ENCODE measurements at places on chromosomes 5 and 9.

- no peak for DNase-seq
Observed at GRCh38 chr5:85896514-85896913, 721.2 kb upstream of the COX7C start.

- peak; percentile 91 for DNase-seq
Observed at GRCh38 chr9:77128125-77128789, 49.1 kb upstream of the VPS13A start.

GRCh38 chr9:128863647-128864046 is 18.1 kb downstream of the KYAT1 start:
- DNase-seq: peak; percentile 97

GRCh38 chr5:43639566-43639965 is 36.6 kb downstream of the NNT start:
- DNase-seq: no peak

DNA sequence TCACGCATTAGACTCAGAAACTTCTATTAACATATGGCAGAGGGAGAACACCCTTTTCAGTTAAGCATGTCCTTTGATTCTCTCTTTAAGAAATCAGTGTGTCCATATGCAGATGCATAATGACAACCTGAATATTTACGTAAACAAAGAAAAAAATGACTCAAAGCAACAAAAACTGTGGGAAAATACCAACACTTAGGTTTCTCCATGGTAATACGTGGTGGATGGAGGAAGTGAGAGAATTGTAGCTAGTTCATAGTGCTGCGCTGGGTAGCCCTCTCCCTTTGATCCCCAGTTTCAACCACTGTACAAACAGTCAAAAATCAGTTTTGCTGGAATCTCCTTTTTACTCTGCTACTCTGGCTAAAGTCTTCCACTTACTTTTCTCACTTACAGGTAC is 2.0 kb upstream of the MAP3K1 start:
- DNase-seq: no peak

DNA sequence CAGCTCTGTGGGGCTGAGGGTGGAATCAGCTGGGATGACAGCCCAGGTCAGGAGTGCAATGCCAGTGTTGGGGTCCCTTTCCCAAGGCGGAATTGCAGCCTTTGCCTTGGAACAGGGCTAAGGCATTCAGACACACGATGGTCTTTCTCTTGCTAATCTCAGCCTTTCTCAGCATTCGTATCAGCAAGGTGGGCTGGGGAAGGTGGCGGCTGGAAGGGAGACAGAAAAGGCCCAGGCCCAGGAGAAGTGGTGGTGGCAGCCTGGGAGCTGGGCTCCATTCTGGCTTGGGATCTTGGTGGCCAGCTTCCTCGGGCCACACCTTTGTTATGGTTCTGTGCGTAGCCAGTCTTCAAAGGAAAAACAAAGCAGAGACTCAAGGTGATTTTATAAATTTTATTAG is 1.1 kb upstream of the ARHGEF28 start:
- peak; percentile 67 for DNase-seq

DNA sequence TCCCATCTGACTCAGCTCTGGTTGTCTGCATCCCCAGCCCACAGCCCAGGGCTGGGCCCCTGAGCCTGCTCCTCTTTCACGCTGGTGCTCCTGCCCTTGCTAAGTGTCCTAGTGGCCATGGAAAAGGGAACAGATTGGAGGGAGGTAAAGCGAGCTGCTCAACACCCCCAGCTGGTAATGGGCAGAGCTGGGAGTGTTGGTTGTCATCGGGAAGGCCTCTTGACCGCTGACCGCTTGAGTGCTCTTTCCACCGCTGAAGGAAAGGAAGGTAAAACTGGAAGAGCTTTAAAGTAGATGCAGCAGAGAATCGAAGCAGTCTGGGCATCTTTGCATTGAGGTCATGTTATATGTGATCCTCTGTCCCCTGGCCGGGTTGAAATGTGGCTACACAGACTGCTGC is 60.2 kb downstream of the CRB2 start:
- DNase-seq: no peak

DNA sequence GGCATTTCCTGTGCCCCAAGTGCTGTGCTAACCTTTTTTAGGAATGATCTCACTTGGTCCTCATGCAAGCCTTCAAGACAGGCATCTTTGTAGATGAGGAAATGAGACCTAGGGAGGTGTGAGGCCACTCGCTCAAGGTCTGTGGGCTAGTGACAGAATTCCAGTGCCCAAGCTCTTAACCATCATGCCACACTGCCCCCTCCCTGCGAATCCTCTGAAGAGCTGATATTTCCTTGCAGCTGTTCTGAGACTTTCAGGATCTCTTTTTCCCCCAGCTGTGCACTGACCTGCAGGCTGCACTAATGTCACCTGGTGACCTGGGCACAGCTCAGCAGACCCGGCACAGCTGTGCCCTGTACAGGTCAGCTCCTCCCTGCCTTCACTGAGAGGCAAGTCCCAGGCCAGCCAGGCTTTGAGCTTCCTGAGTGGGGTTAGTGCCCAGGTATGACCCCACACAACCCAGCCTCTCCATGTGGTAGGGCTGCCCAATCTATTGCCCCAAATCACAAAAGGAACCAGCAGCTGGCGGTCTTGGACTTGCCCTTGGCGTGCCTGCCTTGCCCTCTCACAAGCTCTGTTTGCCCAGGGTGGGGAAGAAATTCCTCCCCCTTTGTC is 32.7 kb downstream of the MORN5 start:
- DNase-seq: no peak

GRCh38 chr9:134178768-134179551 is 14.6 kb upstream of the RNU6ATAC start:
- peak; percentile 48 for DNase-seq

GRCh38 chr5:138874771-138875551 is at the start of gene LRRTM2:
Gene LRRTM2 (minus strand): TSS chr5:138875335. CDS start chr5:138874911, 424 bp downstream.
- DNase-seq: no peak

- no peak for DNase-seq
Observed at GRCh38 chr9:90727488-90727887, 74.1 kb upstream of the SYK start.

DNA sequence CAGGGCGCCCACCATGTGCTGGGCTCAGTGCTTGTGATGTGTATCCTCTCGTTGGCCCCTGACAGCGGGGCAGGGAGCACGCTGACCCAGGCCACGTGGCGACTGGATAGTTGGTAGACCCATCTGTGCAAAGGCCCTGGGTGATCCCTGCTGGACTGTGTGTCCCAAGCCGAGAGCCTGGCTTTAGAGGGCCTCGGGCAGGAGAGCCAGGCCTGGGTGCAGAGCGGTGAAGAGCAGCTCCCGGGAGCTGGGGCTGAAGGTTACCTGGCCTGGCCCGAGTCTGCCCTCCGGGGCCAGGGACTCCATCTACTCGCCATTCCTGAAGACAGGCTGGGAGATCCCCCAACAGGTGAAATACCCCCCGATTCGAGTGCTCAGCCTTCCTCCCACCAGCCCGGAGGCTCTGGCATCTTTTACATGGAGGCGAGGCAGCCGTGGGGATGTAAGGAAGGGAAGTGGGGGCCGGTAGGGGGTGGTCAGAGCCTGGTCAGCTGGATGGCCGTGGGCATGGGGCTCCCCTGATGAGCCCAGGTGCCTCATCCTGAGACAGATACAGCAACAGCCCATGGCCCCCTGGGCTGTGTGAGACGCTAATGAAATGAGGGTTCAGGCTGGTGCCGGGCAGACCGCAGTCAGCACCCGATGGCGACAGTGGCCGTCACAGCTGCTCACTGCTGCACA is 19.0 kb downstream of the NCS1 start:
- no peak for DNase-seq

GRCh38 chr5:6820851-6821479 is 107.7 kb downstream of the TENT4A start:
- peak; percentile 92 for DNase-seq

DNA sequence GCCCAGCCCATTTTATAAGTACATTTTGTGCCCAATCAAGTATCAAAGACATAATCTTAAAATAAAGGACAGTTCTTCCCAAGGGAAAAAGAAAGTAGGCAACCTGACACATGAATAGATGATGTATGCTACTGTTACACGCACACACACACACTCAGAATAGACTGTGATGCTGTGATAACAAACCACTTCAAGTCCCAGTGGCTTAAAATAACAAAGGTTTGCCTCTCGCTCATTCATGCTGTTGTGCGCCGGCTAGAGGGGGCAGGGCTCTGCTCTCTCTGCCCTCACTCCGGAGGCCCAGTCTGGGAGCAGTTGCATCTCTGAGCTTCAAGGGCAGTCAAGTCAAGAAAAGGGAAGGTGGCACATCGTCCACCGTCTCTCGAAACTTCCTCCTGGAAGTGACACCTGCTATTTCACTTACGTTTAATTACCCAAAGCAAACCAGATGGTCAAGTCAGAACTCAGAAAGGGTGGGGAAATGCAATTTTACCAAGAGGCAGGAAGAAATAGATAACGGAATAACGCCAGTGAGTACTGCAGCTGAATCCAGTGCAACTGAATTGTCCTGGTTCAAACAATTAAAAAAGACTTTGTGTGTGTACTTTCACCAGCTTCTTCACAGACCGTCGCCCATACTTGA is 43.3 kb downstream of the ANKRD33B start:
- DNase-seq: peak; percentile 68

GRCh38 chr9:128702949-128703615 is 779 bp downstream of the PKN3 start:
- peak; percentile 88 for DNase-seq

GRCh38 chr5:57097526-57097925 is 76.3 kb upstream of the GPBP1 start:
- DNase-seq: no peak

DNA sequence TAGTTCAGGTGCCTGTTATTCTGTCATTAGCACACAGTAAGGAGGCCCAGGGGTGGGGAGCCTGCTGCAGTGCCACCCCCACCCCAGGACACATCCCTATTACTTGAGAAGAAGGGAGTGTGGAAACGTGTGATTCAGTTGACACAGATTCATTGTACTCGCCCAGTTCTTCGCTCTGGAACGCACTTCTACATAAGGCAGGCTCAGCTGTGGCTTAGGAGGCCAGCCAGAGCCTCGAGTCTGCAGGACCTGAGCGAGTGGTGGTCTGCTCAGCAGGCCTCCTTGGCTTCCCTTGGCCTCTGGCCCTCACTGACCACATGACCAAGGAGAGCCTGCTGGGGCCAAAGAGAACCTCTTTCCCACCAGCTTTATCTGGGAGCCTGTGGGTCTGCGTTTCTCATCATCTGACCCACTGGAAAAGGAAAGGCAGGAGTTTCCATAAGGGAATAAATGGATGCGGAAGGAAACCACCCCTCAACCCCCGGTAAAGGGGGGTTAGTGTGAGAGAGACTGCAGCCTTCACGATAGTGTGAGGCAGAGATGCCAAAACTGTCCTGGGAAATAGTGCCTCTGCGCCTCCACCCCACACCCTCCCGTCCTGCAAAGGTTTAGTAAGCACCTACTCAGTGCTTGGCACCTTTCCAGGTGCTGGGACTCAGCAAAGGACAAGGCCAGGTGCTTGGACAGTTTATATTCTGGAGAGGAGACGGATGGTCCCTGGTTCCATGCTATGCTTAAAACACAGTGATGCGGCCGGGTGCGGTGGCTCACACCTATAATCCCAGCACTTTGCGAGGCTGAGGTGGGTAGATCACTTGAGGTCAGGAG is 73.7 kb downstream of the PPARGC1B start:
- no peak for DNase-seq

DNA sequence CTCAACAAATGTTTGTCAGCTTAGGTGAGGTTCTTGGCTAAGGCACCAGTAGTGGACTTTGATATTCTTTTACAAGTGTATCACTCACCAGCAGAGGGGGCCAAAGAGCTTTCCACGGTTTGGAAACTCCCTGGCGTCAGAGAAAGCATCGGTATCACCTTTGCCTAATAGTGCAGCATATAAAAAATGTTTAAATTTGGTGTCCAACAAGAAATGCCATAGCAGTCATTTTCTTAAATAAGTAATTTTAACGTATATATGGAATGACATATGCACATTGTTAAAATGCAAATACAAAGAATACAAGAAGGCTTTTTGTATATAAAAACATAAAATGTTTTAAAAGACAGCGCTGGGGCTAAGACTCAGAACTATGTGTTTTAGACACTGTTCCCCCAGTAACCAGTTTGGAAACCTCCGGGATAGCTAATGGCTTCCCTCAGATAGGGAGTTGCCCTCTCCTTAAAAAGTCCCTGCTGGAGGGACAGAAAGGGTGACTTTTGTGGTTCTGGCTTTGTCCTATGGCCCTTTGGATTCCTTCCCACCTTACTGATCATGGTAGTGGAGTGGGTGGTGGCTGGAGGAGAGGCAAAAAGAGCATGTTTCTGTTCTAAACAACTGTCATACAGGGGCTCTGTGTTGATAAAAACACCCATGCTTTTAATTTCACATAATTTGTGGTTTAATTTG is 124.6 kb downstream of the GPBP1 start:
- DNase-seq: peak; percentile 94

DNA sequence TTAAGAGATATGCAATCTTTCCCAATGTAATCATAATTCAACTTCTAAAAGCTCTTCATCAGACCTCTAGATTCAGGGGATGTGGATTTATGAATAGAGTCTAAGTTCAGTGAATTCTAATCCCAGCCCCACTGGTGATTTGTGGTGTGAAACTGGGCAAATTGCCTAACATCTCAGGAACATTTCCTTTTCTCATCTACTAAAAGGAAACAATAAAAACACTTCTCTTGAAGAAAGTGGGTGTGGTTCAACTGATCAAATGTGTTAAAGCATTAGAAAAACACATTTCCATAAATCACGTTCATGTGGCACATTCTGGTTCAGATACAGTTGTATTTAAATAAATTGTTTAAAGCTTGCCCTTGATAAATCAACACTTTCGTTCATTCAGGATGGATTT is 631.7 kb upstream of the CDH6 start:
- no peak for DNase-seq

GRCh38 chr5:171405615-171406014 is 13.8 kb upstream of the FGF18 start:
- DNase-seq: no peak

- no peak for DNase-seq
Observed at GRCh38 chr9:17625644-17626388, 47.0 kb downstream of the SH3GL2 start.

DNA sequence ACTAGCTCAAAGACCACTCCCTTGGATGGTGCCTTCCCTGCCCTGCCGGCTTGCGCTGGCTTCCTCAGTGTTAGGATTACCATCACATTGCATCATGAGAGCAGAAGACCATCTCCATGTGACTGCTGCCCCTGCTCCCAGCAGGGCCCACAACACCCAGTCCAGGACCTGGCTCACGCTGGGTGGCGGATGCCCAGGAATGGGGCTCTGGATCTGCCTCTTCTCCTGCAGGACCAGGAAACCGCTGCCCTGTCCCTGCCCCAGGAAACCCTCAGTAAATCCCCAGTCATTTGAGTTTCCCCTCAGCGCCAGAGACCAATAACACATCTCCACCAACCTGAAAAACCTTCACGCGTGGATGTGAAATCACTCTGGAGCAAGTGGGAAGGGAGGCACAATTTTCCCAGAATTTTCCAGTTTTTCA is 3.3 kb upstream of the RNF44 start:
- peak; percentile 47 for DNase-seq

DNA sequence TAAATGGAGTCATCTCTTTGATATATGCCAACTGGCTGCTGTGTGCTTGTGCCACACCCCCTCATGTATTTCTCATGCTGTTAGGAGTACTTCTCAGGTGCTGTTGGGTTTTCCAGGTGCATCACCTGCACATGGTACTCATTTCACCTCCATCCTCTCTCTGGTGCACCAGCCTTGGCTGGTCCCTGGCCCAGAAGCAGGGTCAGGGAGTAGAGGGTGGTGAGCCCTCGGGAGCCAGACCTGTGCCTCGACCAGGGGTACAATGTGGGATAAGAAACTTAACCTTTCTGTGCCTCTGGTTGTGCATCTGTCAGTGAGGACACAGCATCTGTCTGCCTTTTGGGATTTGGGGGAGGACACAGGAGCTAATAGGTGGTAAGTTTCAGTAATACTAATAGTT is 38.5 kb downstream of the SECISBP2 start:
- no peak for DNase-seq

- no peak for DNase-seq
Observed at GRCh38 chr5:87732875-87733768, 320.4 kb upstream of the CCNH start.

All from endodermal cell (in vitro differentiated cells).